ENCODE measurements at places on chromosomes 4 and X.

- no peaks in the 10 kb centered on the region for H3K4me1 ChIP-seq
- no peaks in the 10 kb centered on the region for H3K27me3 ChIP-seq
- DNase-seq = no peak
- H3K36me3 ChIP-seq = no peaks in the 10 kb centered on the region
These were observed 740.1 kb downstream of the KLHL13 start for GRCh38 chrX:117376460-117376859.

GRCh38 chr4:152983221-152983620 is 47.1 kb downstream of the FHDC1 start:
- no peak overlapping the region for H3K27ac ChIP-seq
- peaks cover 4% of the 10 kb centered on the region for H3K4me1 ChIP-seq
- no peak overlapping the region for H3K4me3 ChIP-seq
- H3K27me3 ChIP-seq = no peaks in the 10 kb centered on the region
- no peak for DNase-seq
- no peaks in the 10 kb centered on the region for H3K36me3 ChIP-seq

DNA sequence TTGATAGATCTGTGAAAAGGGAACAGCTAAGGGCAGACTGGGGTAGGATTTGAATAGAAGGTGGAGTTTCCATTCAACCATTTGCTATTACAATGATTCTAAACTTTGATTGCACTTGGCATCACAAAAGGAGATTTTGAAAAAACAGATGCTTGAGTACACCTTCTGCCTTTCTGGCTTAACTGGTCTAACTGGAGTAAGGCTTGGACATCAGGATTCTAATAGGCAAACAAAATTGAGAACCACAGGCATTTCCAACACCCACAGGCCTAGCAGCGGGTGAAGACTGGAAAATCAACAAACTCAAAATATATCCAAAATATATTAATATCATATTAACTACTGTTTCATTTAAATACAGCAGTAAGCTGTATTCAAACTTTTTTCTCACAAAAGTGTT is 1.9 kb upstream of the VEGFC start:
- no peaks in the 10 kb centered on the region for H3K4me1 ChIP-seq
- H3K27ac ChIP-seq = peak overlapping the region; percentile 81
- H3K36me3 ChIP-seq = no peaks in the 10 kb centered on the region
- DNase-seq = no peak

GRCh38 chr4:105274090-105274489 is 127.4 kb downstream of the TET2 start:
- H3K27ac ChIP-seq = no peak overlapping the region
- H3K4me1 ChIP-seq = no peaks in the 10 kb centered on the region
- DNase-seq = no peak
- no peak overlapping the region for H3K4me3 ChIP-seq

- H3K27me3 ChIP-seq = no peaks in the 10 kb centered on the region
- no peaks in the 10 kb centered on the region for H3K36me3 ChIP-seq
- H3K4me3 ChIP-seq = no peak overlapping the region
- no peak for DNase-seq
- H3K27ac ChIP-seq = no peak overlapping the region
These were observed 202.4 kb downstream of the CHIC2 start for GRCh38 chr4:53861856-53862610.

DNA sequence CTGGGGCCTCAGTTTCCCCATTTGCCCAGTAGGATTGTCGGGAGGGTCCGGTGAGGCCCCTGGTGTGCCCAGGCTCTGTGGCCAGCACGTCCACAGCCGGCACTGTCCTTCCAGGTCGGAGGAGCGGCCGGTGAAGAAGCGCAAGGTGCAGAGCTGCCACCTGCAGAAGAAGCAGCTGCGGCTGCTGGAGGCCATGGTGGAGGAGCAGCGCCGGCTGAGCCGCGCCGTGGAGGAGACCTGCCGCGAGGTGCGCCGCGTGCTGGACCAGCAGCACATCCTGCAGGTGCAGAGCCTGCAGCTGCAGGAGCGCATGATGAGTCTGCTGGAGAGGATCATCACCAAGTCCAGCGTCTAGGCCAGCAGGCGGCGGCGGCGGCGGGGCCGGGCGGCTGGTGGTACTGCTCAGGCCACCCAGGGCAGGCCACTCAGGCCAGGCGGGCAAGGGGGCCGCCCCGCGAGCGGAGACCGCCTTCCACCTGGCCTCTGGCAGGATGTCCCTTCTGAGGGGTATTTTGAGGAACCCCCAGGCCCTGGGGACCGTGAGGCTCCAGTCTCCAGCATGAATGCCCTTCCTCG is 6.7 kb downstream of the MSANTD1 start:
- H3K4me3 ChIP-seq = no peak overlapping the region
- H3K4me1 ChIP-seq = no peaks in the 10 kb centered on the region
- DNase-seq = no peak
- peaks cover 17% of the 10 kb centered on the region for H3K36me3 ChIP-seq

DNA sequence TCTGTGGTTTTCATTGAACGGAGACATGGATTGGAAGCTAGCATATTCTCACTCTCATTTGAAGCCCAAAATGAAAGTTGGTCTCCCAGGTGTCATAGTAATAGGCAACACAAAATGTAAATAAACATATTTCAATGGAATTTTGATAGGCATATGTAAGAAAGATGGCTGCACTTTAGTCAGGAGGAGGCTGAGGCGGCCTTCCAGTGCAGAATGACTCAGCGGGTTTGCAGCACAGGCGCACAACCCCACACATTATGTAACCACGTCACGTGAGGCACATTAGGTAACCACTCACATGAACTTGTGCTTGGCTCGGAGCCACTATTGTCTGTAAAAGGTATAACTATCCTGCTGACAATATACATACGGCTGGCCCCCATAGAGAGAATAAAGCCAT is 381.7 kb downstream of the GPAT3 start:
- H3K4me3 ChIP-seq = no peak overlapping the region
- no peaks in the 10 kb centered on the region for H3K36me3 ChIP-seq
- DNase-seq = no peak
- no peak overlapping the region for H3K27ac ChIP-seq
- no peaks in the 10 kb centered on the region for H3K27me3 ChIP-seq
- H3K4me1 ChIP-seq = no peaks in the 10 kb centered on the region

DNA sequence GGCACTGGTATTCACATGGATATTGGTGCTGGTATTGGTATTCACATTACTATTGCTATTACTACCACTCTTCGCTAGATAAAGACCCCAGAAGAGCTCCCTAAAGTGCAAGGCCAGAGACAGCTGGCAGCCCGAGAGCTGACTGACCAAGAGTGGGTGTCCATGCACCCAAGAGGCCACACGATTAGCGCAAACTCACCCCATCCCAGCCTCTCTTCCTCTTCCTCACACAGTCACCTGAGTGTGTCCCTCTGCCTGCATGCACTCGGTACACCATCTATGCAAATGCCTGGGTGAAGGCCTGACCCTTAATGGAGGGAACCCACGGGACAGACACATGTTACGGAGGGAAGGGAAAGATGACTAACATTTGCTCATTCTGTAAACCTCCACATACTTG is 86.7 kb downstream of the HAUS3 start:
- H3K36me3 ChIP-seq = no peaks in the 10 kb centered on the region
- no peaks in the 10 kb centered on the region for H3K27me3 ChIP-seq
- DNase-seq = no peak
- no peaks in the 10 kb centered on the region for H3K4me1 ChIP-seq
- H3K27ac ChIP-seq = no peak overlapping the region

DNA sequence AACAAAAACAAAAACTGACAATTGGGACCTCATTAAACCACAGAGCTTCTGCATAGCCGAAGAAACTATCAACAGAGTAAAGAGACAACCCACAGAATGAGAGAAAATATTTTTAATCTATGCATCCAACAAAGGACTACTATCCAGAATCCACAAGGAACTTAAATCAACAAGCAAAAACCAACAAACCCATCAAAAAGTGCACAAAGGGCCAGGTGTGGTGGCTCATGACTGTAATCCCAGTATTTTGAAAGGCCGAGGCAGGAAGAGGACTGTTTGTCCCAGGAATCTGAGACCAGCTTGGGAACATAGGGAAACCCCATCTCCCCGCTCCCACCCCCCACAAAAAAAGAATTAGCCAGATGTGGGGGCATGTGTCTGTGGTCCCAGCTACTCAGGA is 10.7 kb downstream of the C4orf51 start:
- no peak for DNase-seq
- H3K27me3 ChIP-seq = no peaks in the 10 kb centered on the region
- no peak overlapping the region for H3K27ac ChIP-seq
- no peaks in the 10 kb centered on the region for H3K36me3 ChIP-seq
- H3K4me3 ChIP-seq = no peak overlapping the region

- no peak overlapping the region for H3K4me3 ChIP-seq
- H3K27me3 ChIP-seq = no peaks in the 10 kb centered on the region
- DNase-seq = no peak
- H3K27ac ChIP-seq = no peak overlapping the region
These were observed 16.3 kb upstream of the ESX1 start for GRCh38 chrX:104270916-104271512.

DNA sequence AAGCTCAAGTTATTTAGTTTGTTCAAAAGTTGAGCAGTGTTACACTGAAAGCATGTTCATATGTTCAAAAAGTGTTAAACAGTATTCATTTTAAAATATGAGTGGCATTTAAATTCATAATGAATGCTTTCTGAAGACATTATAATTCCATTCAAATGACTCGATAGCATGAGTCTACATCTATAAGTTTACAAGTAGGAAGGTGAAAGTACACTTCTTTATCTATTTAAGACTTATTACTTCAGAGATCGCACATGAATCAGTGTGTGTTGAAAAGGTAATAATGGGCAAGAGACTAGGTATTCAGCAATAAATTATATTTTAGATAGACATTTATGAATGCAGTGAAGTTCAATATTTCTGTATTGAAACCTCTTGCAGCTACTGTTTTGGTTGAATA is 456.1 kb downstream of the GRXCR1 start:
- H3K27ac ChIP-seq = no peak overlapping the region
- H3K36me3 ChIP-seq = no peaks in the 10 kb centered on the region
- DNase-seq = no peak
- H3K4me3 ChIP-seq = no peak overlapping the region
- H3K4me1 ChIP-seq = no peaks in the 10 kb centered on the region
- no peaks in the 10 kb centered on the region for H3K27me3 ChIP-seq

DNA sequence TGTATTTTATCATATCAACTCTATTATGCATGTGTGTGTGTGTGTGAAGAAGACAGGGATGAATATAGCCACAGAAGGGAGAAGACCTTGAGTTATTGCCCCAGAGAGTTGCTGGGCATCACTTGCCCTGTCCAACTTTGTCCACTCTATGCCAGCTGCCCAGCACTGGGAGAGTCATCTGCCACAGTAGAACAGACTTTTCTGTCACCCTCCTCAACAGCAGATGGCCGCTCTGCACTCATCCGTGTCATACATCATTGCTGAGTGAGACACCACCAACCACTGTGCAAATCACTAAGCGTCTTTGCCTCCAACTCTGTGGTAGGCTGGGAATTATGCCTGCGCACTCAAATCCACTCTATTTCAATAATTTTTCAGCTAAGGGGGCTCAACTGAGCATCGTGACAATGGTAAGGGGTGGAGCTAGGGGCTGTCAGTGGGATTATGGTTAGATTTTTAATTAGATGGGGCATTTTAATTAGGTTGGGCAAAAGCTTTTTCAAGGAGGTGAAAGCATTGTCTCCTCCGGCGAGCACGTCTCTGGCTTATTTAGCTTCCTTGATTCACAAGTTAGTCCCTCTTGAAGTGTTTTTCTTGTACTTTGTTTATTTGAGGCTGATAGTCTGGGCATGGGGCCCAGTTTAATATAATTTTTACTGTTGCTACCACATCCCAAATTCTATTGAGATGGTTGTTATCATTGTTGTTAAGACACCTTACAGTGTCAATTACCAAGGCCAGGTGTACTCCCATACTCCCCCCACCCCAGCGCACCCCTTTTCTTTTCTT is 100.1 kb upstream of the KLF3 start:
- peaks cover 16% of the 10 kb centered on the region for H3K4me1 ChIP-seq
- peak overlapping the region; percentile 46 for H3K27ac ChIP-seq
- H3K4me3 ChIP-seq = no peak overlapping the region
- H3K27me3 ChIP-seq = no peaks in the 10 kb centered on the region
- no peak for DNase-seq

GRCh38 chr4:71004281-71004851 is 10.9 kb downstream of the DCK start:
- no peaks in the 10 kb centered on the region for H3K4me1 ChIP-seq
- H3K27ac ChIP-seq = no peak overlapping the region

- no peaks in the 10 kb centered on the region for H3K36me3 ChIP-seq
- no peak overlapping the region for H3K4me3 ChIP-seq
- H3K27ac ChIP-seq = no peak overlapping the region
- no peak for DNase-seq
- H3K27me3 ChIP-seq = no peaks in the 10 kb centered on the region
These were observed 44.7 kb upstream of the ACSL4 start for GRCh38 chrX:109777749-109778148.

DNA sequence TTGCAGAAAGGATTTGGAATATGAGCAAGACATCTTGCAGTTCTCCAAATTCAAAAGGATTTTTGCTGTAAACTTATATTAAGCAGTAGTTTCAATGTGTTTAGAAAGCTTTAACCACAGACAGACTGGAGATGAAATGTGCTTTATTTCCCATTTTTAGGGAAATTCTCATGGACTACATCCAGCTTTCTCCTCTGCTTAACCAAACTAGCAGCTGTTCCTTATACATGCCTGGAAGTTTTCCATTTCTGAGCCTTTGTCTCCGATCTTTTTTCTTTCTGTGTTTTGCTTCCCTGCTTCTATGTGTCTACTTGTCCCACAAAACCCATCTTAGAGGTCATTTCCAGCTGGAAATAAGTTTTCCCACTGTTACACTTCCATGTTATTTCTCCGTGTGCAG is 41.6 kb downstream of the TMA16 start:
- DNase-seq = no peak
- no peaks in the 10 kb centered on the region for H3K36me3 ChIP-seq
- H3K4me1 ChIP-seq = no peaks in the 10 kb centered on the region
- no peaks in the 10 kb centered on the region for H3K27me3 ChIP-seq
- H3K27ac ChIP-seq = no peak overlapping the region
- H3K4me3 ChIP-seq = no peak overlapping the region

GRCh38 chr4:2484185-2484584 is 15.3 kb downstream of the RNF4 start:
- no peaks in the 10 kb centered on the region for H3K36me3 ChIP-seq
- H3K4me1 ChIP-seq = peaks cover 26% of the 10 kb centered on the region
- no peaks in the 10 kb centered on the region for H3K27me3 ChIP-seq
- H3K4me3 ChIP-seq = no peak overlapping the region

DNA sequence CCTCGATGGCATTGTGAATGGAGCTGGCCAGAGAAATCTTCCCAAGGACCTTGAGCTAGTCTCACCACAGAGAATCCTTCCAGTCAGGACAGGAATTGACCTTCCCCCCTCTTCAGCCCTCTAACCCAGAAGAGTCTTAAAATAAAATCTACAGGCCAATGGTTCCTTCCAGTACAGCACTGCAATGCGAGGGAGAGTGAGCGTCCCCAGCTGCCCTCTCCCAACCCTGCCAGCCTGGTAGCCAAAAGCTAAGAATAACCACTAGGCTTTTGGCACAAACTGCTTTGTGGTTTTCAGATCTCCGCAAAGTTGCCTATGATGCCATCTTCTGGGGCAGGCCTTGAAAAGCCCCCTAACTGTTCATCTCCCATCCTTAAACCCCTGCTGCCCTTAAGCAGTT is 175.1 kb downstream of the AR start:
- H3K27ac ChIP-seq = no peak overlapping the region
- no peak for DNase-seq
- no peaks in the 10 kb centered on the region for H3K4me1 ChIP-seq
- no peaks in the 10 kb centered on the region for H3K27me3 ChIP-seq
- no peak overlapping the region for H3K4me3 ChIP-seq

Measured in esophagus squamous epithelium (tissue), 5 donors.